Glutamatergic neuron (in vitro differentiated cells): ENCODE measurements at places on chromosomes 1 and 21. TPM values are rescaled to one million over a fixed set of nuclear protein-coding genes. Genes with fewer than 3 reads are reported as not detected.
A peak's percentile ranks its signal among the peaks of the same experiment; 100 is the strongest.

PPFIA4 gene
- 74.7 TPM for total RNA-seq

DNTTIP2 gene
- total RNA-seq: 54.0 TPM

DNA sequence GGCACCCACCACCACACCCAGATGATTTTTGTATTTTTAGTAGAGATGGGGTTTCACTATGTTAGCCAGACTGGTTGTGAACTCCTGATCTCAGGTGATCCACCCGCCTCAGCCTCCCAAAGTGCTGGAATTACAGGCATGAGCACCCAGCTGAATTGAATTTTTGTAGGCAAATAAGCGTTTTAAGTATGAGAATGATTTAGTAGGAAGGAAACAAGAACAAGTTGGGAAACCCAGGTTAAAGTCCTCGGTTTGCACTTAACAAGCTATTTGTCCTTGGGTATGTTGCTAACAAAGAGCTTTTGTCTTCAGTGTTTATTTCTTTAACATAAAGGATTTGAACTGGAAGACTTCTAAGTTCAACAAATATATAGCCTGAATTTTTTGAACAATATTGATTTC lies 23.9 kb downstream of the BTF3L4 start:
- H3K4me3 ChIP-seq: no peak overlapping the region
- no peak for DNase-seq
- H3K27me3 ChIP-seq: no peaks in the 10 kb centered on the region
- no peak overlapping the region for H3K27ac ChIP-seq
- no peaks in the 10 kb centered on the region for H3K36me3 ChIP-seq
- no peaks in the 10 kb centered on the region for H3K4me1 ChIP-seq

GRCh38 chr21:44994047-44994694 lies 54.3 kb downstream of the SLX9 start:
- peaks cover 12% of the 10 kb centered on the region for H3K4me1 ChIP-seq
- peak overlapping the region; percentile 55 for H3K27ac ChIP-seq
- DNase-seq: peak; percentile 34
